ENCODE measurements at places on chromosomes 1 and 21.

- no peak for DNase-seq
Observed at GRCh38 chr1:218351391-218352074, 6.4 kb downstream of the TGFB2 start.

- no peak for DNase-seq
Observed at GRCh38 chr1:228984646-228985631, 249.7 kb downstream of the RHOU start.

- DNase-seq, result no peak
Observed at GRCh38 chr1:7052701-7053100, 267.4 kb downstream of the CAMTA1 start.

- DNase-seq, result no peak
Observed at GRCh38 chr1:248812736-248813425, 12.8 kb downstream of the SH3BP5L start.

GRCh38 chr1:119647228-119647733, 785 bp downstream of the ZNF697 start:
- DNase-seq, result no peak

DNA sequence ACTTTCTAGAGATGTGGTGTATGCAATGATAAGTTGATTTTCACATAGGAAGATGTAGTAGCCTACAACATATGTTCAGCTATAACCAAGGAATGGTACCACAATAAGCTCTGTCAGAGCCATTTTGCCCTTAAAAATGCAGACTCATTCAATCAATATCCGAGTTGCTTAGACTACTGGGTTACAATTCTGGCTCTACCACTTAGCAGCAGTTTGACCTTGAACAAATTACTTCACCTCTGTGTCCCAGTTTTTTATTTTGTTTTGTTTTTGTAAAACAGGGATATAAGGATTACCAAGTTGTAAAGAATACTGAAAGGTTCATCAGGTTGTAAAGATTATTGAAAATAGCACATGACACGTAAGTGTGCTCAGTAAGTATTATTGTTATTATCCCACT, 9.3 kb downstream of the EPS15 start:
- DNase-seq, result no peak

- DNase-seq, result no peak
Observed at GRCh38 chr1:242411901-242412300, 112.6 kb downstream of the PLD5 start.

DNA sequence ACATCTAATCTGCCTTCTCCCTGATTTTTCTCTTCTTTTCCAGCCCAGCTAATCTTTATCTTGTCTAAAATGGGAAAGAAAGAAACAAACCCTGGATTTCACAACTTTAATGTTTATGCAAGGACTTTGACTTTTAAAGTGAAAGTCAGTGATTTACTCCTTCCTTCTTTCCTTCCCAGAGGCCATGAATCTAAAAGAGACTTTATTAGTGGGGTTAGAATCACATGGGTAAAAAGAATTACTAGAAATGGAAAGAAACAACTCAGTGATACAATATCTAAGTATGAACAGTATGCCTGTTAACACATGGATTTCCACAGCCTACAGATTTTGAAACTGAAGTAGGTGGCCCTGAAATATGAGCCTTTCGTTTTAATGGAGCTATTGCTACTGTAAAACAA, 59.8 kb upstream of the KCNK2 start:
- no peak for DNase-seq

GRCh38 chr21:45078877-45079281, 4.5 kb downstream of the ADARB1 start:
- DNase-seq, result peak; percentile 44

GRCh38 chr1:1240822-1241587, 5.5 kb downstream of the C1QTNF12 start:
- DNase-seq, result no peak

DNA sequence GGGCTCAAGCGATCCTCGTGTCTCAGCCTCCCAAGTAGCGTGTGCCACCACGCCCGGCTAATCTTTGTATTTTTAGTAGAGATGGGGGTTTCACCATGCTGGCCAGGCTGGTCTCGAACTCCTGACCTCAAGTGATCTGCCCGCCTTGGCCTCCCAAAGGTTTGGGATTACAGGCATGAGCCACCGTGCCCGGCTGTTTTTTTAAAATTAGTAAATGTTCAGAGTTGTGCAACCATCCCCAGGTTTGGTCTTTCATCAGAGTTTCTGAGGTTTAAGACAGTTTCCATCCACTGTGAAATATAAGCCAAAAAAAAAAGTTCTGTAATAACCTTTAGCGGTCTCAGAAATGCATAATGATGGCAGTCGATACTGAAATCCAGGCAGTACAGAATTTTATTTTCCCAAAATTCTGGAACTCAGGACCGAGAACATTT, 550 bp upstream of the SYT11 start:
- DNase-seq, result peak; percentile 16

DNA sequence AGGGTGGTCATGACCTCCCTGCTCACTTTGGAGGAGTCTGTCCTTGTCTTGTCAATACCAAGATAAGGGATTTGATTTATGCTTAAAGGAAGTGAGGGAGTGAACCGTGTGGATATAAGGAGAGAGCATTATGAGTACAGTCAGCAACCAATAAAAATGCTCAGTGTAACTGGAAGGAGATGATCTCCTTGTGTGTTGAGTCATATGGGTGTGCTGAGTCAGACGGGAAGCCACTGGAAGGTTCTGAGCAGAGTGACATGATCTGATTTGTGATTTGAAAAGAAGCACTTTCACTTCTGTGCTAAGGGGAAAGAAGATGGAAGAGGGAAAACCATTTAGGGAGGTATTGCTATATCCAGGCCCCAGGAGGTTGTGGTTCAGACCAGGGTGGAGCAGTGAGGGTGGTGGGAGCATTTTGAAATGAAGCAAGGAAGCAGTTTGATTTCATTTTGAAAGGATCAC, 2.5 kb upstream of the BCL10 start:
- DNase-seq, result peak; percentile 73

- no peak for DNase-seq
Observed at GRCh38 chr1:209564849-209565248, 18.7 kb upstream of the CAMK1G start.

- no peak for DNase-seq
Observed at GRCh38 chr21:25039461-25040380, 567.6 kb downstream of the MRPL39 start.

DNA sequence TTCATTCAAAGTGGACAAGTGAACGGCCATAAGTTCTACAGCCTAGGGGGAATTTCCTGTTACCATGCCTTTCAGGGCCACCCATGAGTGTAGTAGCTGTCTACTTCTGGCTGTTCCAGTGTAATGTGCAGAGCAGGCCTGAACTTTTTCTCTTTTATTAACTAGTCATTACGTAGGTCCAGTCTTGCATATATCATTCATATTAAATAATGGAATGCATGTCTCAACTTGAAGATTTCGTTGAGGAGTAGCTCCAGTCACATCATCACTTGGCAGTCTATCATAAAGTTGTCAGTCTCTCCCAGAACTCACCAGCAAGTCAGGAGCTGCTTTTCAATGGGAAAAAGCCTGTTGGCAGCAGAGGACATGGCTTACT, 12.0 kb upstream of the GIPC2 start:
- DNase-seq, result no peak

- DNase-seq, result no peak
Observed at GRCh38 chr1:199297174-199297573, 658.3 kb downstream of the PTPRC start.

DNA sequence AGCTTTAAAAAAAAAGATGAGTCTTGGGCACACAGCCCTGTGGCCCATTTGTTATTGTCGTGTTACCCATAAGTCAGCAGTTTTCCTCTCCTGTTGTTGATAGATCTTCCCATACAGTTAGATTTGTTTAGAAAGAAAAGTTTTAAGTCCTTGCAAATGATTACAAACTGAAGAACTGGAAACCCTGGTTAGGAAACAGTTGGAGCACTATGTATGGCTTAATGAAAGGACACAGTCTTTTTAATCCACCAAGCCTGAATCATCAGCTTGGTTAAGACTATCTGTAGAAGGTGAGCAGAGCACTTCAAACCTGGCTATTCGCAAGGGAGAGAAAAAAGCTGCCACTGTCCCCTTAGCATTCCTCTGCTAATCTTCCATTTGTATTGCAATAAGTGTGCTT, 241.0 kb downstream of the DISC1 start:
- DNase-seq, result no peak

- no peak for DNase-seq
Observed at GRCh38 chr1:197081117-197081753, 14.2 kb upstream of the F13B start.

DNA sequence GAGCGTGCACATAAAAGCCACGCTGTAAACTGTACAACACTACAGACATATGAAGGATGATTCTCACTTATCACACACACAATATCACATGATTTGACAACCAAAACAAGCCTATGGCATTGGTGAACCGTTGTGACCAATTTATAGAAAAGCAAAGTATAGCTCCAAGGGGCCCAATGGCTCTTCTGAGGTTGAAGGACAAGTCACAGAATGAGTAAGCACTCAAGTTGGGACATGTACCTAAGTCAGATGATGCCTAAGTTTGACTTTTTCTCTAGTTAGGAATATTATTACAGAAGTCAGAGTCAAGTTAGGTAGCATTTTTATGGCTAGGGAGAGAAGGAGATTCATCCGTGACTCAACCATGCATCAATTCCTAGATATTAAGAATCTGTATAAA, 45.7 kb downstream of the PLPP3 start:
- DNase-seq, result no peak

- no peak for DNase-seq
Observed at GRCh38 chr1:19423130-19423529, 62.2 kb downstream of the CAPZB start.

GRCh38 chr1:206456577-206457370, 13.5 kb upstream of the IKBKE start:
- DNase-seq, result no peak

DNA sequence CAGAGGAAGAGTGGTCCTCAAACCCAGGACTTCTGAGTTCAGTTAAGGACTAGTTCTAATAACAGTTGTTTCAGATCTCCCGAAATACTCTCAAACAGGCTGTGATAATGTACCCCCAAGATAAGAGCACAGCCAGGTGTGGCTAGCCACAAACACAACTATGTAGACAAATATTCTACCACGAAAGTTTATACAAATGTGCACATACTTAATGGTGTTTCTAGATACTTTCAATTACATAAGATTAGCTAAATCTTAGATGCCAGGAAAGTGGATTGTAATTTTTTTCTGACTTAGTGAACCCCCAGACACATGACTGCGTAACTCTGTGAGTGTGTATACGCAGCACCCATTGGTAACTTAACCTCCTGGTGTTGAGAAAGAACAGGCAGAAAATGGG, 270.0 kb downstream of the USP25 start:
- DNase-seq, result no peak

- DNase-seq, result no peak
Observed at GRCh38 chr1:201191653-201192260, 1.1 kb downstream of the IGFN1 start.

GRCh38 chr1:219322766-219323165, 149.1 kb downstream of the LYPLAL1 start:
- no peak for DNase-seq

DNA sequence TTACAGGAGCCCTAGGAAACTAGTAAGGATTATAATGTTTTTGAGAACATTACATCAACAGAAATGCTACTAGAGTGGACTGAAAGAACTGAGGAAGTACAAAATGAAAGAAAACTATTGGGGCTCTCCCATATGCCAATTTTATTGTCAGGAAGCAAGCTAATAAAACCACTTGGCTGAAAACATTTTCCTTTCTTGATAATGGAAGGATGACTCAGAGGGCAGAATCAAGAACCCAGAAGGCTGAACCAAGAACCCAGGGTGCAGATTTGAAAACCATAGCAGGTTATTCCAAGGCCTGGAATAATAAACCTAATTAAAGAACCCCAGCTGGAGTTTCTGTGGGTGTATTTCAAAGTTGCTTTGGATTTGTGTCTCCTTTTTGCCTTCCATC, 70.7 kb downstream of the RPE65 start:
- DNase-seq, result no peak

DNA sequence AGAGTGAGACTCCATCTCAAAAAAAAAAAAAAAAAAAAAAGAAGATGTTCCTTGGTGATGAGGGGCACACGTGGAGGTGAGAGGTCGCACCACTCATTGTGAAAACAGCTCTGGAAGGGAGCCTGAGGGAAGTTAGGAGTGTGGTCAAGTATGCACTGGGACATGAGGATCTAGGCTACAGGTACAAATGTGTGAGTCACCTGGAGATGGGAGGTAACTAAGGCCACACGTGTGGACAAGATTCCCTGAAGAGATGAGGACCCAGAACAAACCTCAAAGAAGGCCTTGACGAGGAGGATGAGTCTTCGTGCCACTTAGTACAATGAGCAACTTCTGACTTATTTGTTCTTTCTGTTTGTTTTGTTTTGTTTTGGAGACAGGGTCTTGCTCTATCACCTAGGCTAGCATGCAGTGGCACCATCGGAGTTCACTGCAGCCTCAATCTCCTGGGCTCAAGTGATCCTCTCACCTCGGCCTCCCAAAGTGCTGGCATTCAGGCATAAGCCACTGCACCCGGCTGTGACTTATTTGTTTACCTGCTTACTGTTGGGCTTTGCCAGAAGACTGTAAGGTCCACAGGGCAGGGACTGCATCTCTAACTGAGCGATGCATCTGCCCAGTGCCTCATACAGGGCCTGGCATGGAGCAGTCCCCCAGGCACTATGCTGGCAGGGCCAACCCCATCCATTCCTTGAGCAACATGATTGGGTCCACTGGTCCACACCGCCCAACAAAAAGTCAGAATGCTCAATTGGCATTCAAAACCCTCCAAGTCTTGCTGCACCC, 6.4 kb downstream of the ASAP3 start:
- DNase-seq, result no peak

DNA sequence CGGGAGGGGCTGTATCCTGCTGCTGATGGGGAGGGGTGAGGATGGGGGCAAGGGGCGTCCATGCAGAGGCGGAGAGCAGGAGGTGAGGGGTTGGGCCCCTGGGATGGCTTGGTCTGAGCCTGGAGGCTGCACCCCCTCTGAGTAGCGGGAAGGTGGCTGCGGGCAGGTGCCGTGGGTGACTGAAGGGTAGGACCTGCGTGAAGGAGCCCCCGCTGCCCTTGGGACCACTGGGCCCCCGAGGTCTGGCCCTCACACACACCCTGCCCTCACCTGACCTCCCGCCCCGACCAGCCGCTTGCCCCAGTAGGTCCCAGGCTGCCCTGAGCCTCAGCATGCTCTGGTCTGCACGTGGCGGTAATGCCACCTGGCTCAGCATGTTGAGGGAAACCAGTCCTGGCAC, 12.8 kb upstream of the SKI start:
- DNase-seq, result no peak

GRCh38 chr1:96825950-96826576, 104.5 kb downstream of the PTBP2 start:
- no peak for DNase-seq

- no peak for DNase-seq
Observed at GRCh38 chr1:202836623-202837403, 26.1 kb downstream of the PCAT6 start.

- peak; percentile 10 for DNase-seq
Observed at GRCh38 chr1:53572065-53572814, 113.0 kb downstream of the DMRTB1 start.

DNA sequence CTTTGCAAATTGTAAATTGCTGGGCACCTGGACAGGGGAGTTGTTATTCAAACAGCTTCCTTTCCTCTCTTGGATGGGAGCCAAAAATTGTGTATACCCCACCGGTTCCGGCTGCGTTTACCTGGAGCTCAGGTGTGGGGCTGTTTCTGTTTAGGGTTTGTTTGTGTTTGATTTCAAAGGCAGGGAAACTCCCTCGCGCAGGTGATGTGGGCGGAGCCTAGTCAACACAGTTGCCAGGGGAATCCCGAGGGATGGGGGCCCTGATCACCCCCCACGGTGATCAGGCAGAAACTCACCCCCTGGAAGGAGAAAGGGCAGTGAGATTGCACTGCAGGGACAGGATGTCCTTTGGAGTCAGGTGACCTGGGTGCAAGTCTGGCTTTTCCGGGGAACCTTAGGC, 28.3 kb downstream of the CDCP2 start:
- peak; percentile 56 for DNase-seq

All from transverse colon (tissue), 4 donors.